Stimulated activated CD4-positive, alpha-beta T cell treated with anti-CD3 and anti-CD28 coated beads, Interleukin-4, amount 100 ng/mL, for 24 hours (primary cell): ENCODE measurements at places on chromosomes 11 and 22.

- DNase-seq, result no peak
Observed at GRCh38 chr11:121300972-121301699, 8.6 kb downstream of the SC5D start.

DNA sequence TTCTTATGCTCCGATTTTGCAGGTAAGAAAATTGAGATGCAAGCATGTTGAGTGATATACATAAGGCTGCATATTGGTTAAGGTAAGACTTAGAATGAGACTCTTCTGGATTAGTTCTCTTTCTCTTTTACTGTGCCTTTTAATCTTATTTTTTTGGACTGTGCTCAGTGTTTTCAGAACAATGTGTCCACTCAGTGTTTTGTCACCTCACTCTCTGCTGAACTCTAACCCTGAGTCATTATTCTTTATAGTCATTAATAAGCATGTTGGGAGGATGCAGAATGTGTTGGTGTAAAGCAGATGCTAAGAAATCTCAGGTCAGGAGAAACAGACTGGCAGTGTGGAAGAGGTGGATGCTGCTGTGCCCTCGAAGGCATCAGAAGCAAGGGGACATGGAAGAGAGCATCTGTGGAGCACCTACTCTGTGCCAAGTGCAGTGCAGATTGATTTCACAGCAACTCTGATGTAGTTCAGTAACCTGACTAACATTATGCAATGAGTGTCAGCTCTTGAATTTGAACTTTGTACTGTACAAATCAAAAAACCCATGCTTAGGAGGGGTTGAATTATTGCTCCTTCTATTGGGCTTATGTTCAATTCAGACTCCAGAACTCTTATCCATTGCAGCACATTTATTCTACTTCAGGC is 80.7 kb upstream of the LARGE1 start:
- no peak for DNase-seq

DNA sequence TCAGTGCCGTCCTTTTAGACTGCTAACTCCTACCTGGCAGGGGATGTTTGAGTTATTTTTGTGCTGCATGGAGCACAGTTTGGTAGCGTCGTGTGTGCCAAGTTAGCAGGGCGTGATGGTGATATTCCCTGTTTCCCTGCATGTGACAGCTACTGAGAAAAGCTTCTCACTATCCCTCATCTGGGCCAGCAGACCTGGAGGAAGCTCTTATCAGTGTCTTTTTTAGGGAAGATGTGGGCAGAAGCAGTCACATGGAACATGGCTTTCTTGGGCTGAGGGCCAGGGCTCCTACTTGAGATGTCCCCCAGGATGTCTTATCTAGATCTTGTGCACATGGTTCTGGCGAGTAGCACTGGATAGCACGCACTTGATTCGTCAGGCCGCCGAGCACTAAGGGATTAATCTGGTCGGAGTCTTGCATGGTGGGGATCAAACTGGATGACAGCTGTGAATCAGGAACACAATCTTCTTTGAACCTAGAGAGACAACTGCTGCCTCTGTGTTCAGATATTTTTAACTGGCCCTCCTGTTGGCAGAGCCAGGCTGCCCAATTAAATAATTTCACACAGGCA is 33.8 kb downstream of the TECTA start:
- no peak for DNase-seq

- DNase-seq, result peak; percentile 28
Observed at GRCh38 chr11:10930972-10931760, 73.3 kb upstream of the ZBED5 start.

DNA sequence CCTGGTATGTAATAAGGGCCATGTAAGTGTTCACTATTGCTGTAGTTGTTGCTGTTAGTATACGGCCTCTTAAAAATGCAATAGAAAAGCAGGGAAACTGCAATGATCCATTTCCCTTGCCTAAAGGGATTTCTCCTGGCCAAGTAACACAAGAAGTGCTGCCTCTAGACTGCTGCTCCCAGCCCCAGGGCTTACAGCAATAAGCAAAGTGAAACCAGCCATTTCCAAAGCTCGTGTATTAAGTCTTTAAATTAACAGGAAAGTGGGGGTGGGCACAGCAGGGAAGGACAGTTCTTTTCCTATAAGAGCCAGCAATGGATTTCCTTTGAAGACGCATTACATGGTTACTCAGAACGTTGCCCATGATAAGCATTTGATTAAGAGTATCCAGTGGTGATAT is 36.9 kb upstream of the WT1 start:
- no peak for DNase-seq

DNA sequence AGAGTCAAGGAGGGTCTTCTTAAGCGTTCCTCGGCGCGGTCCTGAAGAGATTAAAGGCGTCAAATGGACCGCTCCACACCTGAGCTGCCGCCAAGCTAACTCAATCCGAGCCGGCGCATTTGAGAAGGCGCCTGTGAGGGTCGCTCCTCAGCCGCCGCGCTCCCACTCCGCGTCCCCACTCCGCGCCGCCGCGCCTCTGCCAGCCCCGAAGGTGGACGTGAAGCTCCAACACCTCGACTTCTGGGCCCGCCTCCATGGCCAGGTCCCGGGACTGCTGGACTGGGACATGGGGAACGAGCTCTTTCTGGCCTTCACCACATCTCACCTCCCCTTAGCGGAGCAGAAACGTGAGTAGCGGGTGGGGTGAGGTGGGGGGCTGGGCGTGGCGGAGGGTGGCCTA is at the start of gene FOXR1:
TSS of gene FOXR1 (plus strand) at position 116 of the 400 bp plus-strand sequence. CDS start at position 287, 171 bp downstream.
- DNase-seq, result no peak

DNA sequence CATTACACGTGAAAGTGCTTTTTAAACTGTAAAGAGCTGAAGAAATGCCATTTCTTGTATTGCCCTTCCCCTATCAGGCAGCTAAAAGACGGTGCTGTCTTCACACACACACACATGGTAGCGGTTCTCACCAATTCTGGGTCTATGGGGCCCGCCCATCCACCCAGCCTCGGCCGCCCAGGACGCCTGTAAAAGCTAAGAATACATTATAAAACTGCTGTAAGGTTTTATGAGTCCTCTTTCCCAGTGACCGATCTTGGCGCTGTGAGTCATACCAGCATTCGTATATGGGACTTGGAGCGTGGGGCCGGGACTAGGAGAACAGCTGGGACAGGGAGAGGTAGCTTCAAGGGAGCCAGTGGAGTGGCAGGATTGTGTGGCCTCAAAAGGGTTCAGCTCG is 149.7 kb upstream of the CADM1 start:
- DNase-seq, result no peak

DNA sequence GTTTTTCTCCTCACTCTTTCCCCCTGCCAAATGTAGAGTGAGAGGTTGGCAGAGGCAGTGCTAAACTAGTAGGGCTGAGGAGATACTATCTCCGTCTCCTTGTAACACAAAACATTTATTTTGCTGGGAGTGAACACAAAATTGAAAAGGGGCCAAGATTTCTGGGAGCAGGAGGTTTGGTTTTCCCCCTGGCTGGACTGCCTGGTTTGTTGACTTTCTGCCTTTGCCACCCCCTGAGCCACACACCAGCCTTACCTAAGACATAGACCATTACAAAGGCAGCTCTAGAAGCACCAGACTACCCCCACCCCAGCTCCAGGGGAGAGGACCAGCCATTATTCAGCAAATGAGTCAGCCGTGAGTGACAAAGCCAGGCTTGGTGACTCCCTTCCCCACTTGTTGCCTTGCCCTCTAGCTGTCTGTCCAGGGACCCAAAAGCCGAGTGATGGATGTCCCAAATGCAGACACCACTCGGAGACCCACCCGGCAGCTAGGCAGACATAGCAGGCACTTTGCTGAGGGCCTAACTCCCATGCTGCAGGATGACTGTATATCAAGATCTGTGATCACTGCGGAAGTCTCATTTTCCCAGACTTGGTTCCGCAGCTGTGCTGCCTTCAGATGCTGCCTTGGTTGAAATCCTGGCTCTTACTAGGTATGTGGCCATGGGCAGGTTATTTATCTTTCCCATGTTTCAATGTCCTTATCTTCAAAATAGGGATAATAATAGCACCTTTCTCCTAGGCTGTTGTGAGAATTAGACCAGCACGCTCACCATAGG is 17.7 kb upstream of the CDON start:
- no peak for DNase-seq

GRCh38 chr11:17267576-17267975 is 9.0 kb upstream of the NUCB2 start:
- DNase-seq, result no peak

DNA sequence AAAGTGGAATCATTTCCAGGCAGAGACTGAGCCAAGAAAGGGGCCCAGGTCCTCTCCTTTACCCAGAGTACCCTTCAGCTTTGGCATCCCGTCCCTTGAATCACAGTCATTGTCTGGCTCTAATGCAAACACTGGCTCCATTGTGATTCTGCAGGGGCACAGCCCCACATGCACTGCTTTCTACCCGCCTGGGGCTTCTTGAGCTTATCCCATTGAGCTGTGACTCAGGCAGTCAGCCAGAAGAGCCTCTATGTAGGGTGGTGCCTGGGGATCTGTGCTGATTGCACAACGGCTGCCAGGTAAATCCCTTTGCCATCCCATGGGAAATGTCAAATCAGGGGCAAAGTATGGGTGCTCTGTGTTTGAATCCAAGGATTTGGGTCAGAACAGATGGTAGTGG is 88.9 kb downstream of the RASSF10 start:
- DNase-seq, result no peak

- DNase-seq, result no peak
Observed at GRCh38 chr11:15929371-15929901, 426.9 kb downstream of the SOX6 start.

DNA sequence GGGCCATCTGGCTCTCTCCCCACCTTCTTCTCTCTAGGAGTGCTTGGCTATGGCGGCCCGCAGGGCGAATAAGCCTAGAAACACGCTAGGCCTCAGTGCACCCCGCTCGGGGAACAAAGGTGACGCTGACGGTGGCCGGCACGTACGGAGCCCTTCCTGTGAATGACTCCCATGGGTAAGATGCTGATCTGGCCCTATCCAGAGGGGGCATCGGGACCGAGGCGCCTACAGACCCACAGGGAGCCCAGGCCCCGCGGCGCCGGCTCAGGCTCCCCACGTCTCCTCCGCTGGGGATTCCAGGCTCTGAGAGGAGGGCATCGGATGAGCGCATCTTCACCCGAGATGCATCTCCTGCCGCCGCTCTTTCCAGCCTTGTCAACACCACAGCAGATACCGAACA is 31.4 kb upstream of the TESMIN start:
- no peak for DNase-seq

DNA sequence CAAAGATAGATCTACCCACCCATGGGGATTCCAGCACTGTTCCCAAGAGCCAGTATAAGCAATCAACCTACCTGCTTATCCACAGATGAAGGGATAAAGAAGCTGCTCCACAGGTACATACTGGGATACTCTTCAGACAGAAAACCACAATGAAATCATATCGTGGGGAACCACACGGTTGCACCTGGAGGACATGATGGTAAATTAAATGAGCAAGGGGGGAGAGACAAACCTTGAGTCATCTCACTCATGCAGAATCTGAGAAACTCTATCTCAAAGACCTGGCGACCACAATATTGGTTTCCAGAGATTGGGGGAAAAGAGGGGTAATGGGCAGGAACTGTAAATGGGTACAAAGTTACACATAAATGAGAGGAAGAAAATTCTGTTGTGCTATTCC is 14.5 kb downstream of the RGL4 start:
- DNase-seq, result peak; percentile 45

DNA sequence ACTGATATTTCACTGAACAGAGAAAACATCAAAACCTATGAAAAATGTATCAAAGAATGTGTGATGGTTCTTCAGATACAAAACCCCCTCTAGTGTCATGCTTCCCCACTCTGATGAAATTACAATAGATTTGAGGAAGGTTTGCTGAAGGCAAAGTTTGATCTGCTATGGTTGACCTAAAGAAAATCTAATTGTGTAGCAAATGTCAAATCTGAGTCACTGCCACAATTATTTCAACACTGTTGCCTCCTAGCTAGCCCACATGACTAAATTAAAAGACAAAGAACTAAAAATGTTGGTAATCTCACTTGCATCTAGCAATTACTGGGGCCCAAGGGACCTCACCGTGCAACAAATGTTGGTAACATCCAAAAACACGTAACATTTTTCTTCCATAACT is 728.0 kb downstream of the DLG2 start:
- no peak for DNase-seq

GRCh38 chr11:103528596-103528995 is 419.4 kb downstream of the DYNC2H1 start:
- DNase-seq, result no peak

DNA sequence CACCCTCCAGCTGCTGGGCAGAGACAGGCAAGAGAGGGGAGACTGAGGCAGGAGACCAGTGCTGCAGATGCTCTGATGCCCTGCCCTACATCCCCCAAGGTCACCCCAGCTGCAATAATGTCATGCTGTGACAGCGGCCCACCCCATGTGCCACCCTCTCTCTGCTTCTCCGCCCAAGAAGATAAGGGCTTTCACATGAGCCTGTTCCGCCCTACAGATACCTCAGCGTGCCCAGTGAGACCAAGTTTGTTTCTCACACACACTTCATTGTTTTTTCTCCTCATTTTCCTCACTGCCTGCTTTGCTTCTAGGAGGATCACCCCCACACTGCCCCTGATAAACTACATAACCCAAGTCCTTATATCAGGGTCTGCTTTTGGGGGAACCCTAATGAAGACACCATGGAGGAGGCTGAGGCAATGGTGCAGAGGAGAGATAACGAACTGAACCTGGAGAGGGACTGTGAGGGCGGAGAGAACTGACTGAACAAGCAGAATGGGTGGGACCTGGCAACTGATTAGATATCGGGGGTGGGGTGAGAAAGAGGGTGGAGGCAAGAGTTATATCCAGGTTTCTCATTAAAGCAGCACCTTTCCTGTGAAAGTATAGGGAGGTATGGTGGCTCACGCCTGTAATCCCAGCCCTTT is 37.5 kb upstream of the TSKU start:
- DNase-seq, result no peak

DNA sequence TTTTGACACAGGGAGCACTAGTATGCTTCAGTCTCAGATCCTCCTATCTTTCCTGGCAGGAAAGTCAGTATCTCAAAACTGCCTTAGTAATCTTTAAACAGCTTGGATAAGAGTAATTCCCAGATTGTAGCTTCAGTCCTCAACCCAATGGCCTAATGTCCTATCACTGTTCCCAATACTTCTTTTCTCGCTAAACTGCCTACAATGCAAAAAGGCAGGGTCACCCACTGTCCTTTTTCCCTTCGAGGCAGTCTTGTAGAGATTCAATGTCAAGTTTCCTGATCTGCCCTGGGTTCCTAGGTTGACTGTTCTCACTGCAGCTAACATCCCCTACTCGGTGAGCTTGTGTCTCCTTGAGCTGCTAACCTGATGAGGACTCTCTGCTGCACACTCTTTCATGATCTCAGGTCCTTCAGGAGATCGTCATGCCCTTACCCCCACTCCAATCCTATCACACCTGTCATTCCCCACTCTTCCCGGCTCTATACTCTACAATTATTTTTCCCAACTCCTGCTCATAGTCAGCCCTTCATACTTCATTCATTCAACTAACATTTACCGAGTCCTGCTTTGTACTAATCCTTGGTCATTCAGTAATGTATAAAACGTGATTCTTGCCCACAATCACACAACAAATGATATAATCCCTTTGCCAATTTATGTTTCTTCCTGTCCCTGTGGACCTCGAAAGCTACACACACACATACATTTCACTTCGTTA is 904 bp downstream of the C2CD3 start:
- no peak for DNase-seq

DNA sequence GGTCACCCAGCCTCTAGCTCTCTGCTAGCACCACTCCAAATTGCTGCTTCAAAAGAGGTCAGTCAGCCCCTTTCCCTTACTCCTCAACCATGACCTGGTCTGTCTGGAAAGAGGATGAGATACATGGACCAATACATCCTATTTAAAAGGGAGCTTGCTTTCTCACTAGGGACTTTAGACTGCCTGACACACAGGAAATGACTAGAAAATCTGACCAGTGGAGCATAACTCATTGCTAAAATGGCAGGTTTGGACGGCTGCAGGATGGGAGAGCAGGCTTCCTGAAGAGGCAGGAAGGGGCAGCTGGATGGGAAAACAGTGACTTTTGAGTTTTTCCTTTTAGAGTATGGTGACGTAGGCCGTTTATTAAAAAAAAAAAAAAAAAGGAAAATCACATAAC is 25.3 kb downstream of the STIM1 start:
- no peak for DNase-seq
